ENCODE measurements at places on chromosomes 11 and 22.

DNA sequence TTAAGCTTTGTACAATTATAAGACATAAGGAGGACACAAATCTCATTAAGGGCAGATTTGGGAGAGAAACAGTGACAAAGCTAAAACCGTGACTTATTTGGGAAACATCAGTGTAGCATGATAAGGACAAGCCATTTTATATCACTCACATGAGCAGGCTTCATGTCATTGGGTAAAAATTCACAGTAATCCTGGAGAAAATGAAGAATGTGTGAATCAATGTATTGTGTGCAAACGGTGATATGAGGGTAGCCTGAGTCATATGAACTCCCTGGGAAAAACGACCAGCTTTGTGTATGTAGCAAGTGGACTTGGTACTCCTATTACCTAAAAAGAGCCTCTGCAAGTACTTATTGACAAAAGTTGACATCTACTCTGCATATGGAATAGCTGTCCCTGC lies 6.0 kb upstream of the TRIM34 start:
- DNase-seq, result no peak

DNA sequence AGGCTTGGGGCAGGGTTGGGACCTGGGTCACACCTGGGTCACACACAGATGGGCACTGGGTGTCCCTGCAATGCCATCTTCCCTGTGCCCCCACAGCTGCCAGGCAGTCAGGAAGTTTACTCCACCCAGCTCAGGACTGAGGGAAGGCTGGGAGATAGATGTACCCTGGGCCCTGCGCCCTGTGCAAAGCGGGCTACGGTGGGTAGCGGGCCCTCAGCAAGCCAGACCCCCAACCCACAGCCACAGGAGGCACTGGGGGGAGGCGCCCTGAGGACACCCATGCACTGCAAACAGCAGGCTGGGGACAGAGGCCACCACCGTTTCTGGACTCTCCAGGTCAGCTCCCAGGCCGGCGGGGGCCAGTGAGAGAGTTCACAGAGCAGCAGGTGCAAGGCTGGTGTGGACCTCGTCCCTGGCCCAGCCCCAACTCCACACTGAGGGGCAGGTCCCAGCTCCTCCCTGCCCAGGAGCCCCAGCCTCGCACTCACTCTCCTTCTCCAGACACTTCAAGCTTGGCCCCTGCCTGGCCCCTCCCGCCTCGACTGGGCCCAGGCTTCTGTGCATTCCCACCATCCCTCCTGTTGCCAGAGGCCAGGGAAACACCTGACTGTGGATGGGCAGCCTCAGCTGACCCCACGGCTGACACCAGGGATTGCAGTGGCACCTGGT lies 4.9 kb downstream of the DUSP8 start:
- DNase-seq, result no peak

DNA sequence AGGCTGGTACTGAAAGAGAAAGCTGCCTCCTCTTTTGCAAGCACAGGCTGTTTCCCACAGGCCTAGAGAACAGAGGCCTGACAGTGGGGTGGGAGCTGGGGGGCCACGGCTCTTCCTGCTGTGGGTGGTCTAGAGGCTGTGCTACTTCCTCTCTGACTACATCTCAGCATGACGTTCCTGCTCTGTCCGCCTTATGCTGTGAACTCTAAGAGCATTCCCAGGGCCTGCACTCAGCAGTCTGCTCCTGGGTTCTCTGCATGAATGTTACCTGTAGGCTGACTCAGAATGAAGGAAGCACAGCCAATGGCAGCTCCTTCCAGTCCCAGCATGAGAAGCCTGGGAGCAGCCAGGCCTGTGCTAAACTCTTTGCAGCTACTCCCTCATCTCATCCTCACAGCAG lies 534.3 kb downstream of the NTM start:
- DNase-seq, result no peak

- DNase-seq, result no peak
Observed at GRCh38 chr22:23353696-23354095, 173.4 kb downstream of the BCR start.

All from inflammatory macrophage (primary cell).